Suprapubic skin (tissue), 4 donors: ENCODE measurements at places on chromosomes 7 and 10.

DNA sequence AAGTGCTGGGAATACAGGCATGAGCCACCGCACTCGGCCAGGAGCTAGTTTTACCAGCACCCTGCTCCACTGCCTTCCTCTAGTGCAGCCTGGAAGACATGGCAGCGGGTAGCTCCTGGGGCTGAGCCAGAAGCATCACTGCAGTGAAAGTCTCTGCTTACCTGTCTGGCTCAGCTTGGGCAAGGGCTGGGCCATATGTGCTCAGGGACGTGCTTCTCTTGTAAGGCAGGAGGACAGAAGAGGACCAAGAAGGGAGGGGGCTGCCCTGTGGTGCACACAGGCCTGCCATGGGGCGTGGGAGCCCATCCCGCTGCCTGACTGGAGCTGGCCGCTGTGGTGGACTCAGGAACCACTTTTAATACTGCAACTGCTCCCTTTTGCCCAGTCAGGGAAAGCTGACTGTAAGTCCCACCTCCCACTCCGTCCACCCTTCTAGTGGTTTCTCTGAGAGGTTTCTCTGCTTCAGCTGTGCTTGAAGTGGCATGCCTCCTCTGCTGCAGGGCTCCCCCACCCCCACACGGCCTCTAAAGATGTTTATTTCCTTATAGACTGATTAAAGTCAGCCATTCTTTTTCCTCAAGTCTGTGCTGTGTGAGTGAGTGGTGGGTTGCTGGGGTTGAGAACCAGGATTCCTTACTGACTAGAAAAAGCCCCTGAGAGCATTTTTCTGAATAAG, 25.3 kb upstream of the C10orf95 start:
- DNase-seq, result no peak

GRCh38 chr10:29534590-29534989, 100.2 kb downstream of the SVIL start:
- DNase-seq, result no peak

DNA sequence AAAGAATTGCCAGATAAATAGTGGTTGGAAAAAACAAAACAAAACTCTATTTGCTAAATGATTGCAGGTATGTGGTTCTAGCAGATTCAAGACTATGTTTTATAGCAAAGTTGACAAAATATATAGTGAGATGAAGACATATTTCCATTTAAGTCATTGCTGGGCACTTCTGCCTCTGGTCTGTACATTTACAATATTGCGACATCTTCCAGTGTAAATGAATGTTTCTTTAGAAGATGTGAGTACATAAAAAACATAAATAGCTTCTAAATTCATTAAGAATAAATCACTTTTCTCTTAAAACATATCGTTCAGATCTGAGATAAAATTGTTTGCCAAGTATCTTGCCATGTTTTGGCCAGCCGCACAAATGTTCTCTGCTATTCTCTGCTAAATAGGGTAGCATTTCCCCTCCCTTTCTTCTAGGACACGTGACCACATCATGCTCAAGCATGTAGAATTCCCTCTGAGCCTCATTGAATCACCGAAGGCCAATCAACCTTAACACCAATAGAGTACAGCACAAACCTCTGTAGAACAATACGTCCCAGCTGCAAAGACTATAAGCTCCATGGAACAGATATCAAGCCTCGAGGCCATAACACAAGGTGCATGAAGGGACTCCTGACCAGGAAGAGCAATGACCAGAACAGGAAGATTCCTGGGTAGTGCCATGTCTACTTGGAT, 1173.3 kb downstream of the GATA3 start:
- DNase-seq, result no peak

- DNase-seq, result no peak
These were observed 1.0 kb downstream of the PFKP start for GRCh38 chr10:3068201-3068967.

DNA sequence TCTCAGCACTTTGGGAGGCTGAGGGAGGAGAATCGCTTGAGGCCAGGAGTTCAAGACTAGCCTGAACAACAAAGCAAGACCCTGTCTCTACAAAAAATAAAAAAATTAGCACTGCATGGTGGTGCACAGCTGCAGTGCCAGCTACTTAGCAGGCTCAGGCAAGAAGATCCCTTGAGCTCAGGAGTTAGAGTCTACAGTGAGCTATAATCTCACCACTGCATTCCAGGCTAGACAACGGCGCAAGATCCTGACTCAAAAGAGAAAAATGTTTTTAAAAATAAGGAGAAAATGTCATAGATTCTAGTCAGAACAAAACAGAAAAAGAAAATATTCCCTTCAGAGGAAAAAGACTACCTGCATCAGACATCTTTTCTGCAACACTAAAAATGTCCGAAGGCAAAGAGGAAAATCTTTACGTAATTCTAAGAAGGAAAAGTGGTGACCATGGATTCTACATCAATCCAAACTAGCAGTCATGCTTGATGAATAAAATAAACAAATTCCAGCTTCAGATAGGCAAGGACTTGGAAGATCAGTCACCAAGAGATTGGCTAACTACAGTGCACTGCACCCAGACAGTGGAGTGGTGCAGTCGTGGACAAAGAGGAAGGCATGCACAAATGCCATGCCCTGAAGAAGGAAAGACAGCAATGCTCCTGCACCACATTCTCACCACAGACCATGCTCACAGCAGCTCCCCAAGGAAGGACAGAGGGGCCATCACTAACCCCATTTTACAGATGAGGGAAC, 54.3 kb downstream of the ERCC6 start:
- no peak for DNase-seq
